Right ventricle myocardium superior (tissue), 1 donor: ENCODE measurements at places on chromosomes 5 and 9.
A peak's percentile ranks its signal among the peaks of the same experiment; 100 is the strongest.

- DNase-seq = no peak
These were observed 164.6 kb upstream of the DMRT1 start for GRCh38 chr9:676780-677438.

DNA sequence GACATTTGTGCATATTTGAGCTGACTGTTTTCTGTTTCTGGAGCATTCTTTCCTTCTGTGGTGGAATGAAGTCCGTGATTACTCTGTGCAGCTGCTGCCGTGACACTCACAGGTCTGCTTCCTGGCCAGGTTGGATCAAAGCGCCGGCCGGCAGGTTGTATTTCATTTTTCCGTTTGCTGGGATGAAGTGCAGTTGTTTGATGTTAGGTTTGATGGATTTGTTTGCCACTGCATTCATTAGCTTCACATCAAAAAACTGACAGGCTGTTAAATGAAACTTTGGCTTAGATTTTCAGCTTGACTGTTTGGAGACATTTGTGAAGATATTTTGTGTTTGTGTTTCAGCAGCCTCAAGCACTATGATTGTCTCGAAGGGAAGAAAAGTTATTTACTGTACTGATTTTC lies 140.1 kb downstream of the KDM4C start:
- DNase-seq = no peak

DNA sequence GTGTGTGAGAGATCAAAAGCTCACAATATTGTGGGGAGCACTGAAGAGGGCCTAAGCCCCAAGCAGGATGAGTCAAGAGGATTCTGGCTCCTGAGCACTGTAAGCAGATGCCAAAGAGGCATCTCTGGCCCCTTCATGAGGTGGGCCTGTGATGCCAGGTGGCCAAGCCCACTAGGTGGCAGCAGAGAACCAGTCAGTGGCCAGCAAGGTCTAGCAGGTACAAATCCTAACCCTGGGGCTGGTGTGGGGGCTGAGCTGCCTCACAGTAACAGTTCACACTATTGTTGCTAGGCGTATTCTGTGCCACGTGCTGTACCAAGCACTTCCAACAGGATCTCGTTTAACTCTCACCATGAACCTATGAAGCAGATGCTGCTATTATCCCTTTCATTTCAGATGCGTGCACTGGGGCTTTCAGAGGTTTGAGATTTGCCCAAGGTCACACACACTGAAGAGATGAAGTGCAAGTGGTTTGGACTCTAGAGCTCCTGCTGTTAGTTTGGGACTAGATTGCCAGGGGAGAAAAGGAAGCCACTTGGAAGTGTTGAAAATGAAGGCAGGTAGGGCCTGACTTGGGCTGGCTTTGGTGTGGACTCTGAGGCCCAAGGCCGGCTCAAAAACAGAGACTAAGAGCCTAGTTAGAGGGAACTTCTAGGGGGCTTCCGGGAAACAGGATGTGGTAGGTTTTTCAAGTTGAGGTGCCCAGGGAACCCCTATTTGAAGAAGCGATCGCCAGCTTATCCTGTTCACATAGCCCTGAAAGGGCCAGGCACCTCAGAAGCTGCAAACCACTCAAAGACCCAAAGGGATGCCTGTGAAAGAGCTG lies 4.4 kb upstream of the MLANA start:
- peak; percentile 80 for DNase-seq

DNA sequence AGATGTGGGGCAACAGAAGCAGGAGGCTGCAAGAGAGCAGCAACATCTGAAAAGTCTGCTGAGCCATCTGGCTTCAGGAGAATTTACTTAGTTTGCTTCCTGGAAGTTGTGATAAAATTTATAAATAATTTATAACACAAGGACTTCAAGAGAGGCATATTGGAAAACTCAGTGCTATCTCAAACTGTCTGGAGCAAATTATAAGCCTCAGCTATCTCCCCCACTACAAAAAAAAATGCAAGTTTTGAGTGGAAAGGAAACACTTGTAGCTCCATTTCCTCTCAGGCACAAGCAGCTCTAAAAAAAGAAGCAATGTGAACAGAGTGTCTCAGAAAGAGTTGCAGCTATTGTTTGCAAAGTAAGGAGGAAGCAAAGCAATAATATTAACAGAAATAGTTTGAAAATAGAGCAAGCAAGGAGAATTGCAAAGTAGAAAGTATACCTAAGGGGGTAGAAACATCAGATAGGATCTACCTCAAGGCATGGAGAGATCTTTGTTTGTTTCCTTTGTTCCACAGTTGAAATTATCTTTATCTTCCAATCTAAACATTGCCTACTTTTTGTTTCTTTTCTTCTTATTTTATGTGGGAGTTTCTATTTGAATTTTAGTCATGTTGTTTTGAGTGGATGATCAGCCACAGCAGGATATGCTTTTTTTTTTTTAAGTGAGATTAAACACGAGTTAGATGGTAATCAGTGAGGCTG lies 55.9 kb upstream of the IL6ST start:
- DNase-seq = no peak

- no peak for DNase-seq
These were observed 543.1 kb downstream of the ZNF608 start for GRCh38 chr5:124203303-124203702.

GRCh38 chr9:121743441-121744001 lies 92.1 kb downstream of the DAB2IP start:
- DNase-seq = peak; percentile 92

DNA sequence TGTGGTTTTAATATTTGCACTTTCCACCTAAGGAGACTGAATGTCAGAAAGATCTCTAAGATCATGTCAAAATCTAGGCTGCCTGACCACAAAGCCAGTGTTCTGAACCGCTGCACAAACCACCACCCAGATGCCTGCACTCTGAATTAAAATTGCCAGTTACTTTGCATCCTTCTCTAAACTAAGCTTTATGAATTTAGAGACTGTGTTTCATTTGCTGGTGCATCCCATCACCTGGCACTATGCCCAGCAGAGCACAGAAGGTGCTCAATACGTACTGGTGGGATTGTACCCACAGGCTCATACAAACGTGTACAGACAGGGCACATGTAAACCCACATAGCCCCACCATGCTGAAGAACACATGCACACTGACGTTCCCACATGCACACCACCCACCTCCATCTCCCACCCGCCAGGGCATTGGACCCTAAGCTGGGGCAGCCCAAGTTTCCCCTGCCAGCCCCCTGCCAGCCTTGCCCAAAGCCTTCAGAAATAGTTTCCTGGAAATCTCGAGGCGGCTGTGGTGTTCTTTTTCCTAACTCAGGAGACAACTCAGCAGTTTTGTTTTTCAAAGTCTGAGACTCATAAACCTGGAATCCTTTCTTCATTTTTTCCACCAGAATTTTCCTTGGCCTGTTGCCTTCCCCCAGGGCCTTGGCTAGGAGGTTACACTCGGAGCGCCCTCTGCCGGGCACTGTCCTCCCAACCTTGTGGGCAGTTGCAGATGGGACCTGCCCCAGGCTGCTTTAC lies 9.6 kb upstream of the TRAF1 start:
- DNase-seq = peak; percentile 97

GRCh38 chr5:147445917-147446316 lies 64.0 kb downstream of the DPYSL3 start:
- DNase-seq = no peak

DNA sequence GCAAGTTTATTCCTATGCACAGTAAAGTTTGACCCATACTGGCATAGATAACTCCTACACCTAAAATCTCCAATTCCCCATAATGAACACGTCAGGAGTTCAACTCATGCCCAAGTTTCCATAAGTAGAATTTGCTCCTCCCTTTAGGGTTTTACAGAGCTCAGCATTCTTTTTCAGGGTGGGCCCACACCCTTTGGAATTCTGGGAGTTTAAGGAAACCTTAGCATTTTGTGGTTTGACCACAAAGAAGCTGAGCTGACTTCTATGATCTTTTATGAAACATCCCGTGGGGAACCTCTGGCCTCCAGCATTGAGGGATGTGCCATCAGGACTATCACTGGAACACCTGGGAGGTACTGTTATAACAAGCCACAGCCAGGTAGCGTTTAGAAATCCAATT lies 220.6 kb upstream of the MAP3K1 start:
- no peak for DNase-seq

- no peak for DNase-seq
These were observed 32.9 kb upstream of the SLC36A1 start for GRCh38 chr5:151414536-151414935.

DNA sequence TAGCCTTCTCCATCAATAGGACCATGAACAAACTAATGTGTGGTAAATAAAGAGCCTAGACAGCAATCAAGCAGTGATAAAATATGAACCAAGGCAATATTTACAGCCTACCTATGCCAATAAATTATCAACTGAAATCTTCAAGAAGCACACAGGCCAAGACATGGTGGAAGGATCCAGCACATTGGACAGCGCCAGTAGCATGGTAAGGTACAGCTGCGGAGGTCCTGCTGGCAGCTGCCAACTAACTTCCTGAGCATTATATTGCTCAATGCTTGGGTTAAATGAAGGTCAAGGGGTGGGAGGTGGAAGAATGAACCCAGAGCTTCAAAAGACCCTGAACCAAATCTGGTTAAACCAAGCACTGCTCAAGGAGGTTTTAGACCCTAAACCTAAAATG lies 16.5 kb upstream of the SPDL1 start:
- DNase-seq = no peak

- no peak for DNase-seq
These were observed 739 bp upstream of the PDLIM4 start for GRCh38 chr5:132256783-132257130.

DNA sequence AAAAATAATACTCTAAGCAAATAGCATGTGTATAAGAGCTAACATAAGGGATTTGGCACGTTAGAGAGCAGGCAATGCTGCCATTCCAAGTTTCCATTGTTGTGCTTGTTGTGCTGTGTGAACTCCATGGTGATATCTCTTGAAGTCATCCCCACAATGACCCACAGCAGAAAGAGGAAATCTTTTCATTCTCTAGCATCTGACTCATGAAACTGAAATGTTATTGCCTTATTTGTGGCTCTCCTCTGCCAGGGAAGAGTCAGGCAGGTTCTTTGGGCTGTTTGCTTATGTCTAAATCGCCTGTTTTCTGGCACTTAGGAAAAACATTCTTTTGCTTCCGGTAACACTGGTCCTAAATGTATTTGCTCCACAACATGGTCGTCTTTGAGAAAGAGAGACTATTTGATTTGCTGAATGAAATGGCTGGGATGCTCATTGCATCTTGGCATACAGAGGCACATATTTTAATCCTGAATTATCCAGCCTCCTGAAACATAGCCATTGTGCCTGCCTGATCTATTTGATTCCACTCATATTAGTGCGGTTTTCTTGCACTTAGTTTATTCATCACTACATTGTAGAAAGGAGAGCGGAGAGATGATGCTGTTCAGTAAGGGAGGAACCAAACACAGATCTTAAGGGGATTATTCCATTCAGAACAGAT lies 188.8 kb downstream of the CSNK1G3 start:
- no peak for DNase-seq
